Stromal cell of bone marrow (primary cell): ENCODE measurements at places on chromosomes 4 and X.

DNA sequence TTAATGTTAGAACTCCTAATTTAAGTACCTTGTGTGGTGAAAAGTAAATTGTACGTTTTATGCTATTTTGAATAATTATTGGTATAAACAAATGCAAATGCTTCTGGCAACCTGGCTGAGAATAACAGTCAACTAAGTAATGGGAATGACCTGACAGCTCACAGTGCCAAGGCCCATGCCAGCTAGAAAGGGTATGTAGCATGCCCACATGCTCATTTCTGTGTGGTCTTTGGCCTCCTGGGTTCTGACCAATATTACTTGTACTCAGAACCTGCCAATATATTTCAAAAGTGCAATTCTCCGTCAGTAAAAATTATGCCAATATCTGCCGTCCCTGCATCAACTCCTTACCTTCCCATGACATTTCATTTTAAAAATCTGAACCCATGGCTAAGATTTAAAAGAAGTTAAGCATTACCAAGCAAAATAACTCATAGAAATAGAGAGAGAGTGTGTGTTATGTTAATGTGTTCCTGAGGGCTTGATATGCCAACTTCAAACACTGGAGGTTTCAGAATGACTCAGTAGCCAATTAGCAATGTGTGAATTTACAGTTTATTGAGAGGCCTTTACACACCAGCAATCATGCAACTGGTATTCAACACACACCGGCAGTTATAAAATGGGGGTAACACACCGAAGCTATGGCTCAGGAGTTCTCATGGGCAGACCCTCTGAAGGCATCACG is 820.8 kb downstream of the FSTL5 start:
- no peak for DNase-seq

DNA sequence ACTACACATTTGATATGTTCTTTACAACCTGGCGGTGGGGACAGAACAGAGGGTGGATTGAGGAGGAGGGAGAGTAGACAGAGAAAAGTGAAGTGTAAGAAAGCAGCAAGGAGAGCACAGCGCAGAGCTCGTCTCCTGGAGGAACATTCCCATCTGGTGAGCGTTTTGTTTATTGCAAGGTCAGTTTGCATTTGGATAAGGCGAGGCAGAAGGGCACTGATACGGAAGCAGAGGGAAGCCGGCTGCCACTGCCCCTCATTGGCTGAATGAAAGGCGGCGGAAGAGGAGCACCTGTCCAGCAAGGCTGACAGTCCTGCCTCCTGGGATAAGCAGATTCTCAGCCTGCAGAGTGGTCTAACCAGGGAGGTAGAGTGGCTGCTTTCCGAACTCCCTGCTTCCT is 83.2 kb downstream of the GPR143 start:
- no peak for DNase-seq

GRCh38 chr4:27616166-27616565 is 755.5 kb downstream of the STIM2 start:
- DNase-seq, result no peak

DNA sequence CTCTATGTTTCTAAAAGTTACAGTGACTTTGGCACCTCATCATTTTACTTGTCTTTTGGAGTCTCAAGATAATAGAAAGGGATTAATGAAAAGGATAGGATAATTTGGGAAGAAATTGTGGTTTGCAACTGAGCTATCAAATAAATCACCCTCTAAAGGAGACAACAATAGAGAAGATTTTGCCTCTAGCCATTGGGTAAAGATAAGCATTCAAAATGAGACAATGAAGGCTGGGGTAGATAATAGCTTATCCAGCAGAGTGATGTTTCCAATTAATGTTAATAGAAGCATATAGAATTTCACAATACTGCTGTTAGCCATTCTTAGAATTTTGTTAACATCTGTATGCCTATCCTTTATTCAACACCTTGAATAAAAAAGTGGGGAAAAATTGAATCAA is 1177.6 kb downstream of the ADGRL3 start:
- DNase-seq, result no peak

DNA sequence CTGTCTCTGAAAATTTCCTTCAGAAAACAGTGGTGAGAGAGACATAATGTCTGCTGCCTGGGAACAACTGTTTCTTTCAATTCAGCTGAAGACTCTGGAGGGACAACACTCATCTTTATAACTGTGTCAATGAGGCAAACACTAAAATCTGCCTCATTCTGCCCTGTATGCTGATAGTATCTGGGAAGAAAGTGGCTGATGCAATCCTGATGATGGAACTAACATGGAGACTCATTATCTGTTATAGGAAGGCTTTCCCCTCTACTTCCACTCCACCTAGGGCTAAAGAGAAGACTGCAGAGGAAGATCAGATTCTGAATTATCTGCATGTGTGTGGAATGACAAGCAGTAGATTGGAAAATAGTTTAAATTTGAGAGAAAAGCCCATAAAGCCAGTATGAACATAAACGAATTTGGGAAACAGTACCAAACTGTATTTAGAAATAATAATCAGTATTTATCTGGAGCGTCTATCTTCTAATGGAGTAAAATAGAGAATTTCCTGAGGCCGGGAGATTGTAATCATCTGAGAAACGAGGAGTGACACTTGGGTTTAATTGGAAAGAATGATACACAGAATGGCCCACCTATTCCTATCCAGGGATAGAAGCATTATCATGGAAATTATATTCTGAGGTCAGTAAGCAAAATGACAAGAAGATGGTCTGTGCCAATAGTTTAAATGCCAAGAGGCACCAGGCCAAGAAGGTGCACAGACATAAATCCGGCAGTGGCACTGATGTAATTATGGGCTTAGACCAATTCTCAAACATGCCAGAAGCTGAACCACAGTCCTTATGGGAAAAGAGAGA is 85.4 kb downstream of the SHISA3 start:
- DNase-seq, result no peak

DNA sequence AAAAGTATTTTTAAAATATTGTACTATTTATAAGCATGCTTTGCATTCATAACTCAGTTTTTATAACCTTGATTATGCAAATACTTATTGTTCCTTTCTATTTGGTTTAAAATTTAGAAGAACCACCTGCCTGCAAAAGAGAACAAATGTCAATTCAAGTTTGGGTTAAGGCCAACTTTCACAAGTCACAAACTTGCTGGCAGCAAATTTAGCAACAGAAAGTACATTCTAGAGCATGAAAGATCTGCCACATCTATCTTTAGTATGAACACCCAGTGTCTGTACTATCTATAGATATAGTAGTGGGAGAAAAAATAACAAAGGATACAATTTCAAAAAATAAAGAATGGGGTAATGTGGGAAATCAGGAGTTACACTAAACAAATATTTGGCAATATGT is 1014.2 kb downstream of the C4orf33 start:
- no peak for DNase-seq

GRCh38 chr4:53103481-53103880 is 241.4 kb downstream of the RASL11B start:
- no peak for DNase-seq

DNA sequence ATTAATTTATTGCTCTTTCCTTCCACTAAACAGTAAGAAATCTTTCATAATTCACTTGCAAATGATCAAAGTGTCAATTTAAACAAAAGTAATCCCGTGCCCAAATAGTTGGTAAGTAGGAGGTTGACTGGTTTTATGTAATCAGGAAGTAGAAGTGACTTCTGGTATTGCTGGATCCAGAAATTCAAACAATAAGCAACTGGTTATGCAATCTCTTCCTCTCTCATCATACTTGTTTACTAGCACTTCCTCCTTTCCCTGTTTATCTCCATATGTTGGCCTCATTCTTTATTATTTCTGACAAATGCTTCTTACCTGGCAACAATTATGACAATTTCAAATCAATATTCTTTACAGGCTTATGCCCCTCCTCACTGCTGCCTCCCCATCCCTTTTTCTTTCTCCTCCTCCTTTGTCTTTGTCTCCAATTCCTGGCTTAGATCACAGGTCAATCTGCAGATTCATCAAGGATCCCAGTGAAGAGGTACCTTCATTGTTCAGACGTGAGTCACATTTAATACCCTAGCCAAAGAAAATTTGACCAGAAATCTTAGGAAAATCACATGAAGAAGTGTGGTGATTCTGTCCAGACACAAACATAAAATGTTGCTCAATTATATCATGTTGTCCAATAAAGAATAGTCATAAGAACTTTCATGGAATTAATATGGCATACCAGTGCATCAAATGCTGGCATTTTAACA is 323.2 kb upstream of the PCDH7 start:
- DNase-seq, result no peak

DNA sequence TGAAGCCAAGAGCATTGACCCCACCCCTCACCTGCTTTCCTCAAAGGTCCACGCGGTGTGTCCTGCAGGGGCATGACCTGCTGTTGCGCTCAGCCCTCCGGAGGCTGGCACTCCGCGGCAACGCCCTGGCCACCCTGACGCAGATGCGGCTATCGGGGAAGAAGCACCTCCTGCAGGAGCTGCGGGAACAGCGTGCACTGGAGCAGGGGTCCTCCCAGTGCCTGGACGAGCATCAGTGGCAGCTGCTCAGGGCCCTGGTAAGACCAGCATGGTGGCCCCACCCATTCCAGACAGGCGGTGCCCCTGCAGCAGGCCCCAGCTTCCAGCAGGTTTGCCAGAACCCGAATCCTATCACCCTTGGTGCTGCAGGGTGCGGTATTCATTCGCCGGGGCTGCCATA is 86.0 kb downstream of the EVC start:
- DNase-seq, result no peak

DNA sequence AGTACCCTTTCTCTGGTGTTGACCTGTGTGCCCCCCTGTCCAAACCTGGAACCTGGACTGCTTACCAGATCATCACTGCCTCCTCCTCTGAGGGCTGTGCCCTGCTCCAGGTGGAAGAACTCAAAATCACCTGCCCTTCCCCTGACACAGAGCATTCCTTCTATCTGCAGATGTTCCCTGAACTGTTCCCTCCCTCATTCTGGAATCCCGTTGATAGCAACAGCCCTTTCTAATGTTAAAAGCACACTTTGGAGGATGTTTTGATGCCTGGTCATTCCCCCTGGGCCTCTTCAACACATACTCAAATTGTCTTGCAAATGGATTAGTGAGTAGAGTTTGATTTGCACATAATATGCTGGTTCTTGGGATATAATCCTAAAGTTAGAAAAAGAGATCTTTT is 225.8 kb downstream of the FGF13 start:
- DNase-seq, result no peak

DNA sequence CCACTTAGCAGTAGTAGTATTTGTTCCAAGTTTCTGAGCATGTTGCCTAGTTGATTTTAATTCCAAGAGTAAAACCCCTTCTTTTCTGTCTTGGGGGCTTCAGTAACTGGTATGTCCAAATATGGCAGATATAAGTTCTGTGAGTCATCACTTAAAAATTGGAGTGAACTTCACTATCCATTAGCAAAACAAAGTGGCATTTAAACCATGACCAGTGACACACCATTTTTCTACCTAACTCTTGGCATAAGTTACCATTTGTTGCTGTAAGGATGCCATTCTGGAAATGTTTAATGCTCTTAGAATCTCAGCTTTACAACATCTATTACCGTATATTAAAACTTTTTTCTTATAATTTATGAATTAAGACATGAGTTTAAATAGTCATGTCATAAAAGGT is 102.0 kb downstream of the CBR4 start:
- no peak for DNase-seq

GRCh38 chr4:100926039-100926717 is 408.4 kb upstream of the EMCN start:
- no peak for DNase-seq

DNA sequence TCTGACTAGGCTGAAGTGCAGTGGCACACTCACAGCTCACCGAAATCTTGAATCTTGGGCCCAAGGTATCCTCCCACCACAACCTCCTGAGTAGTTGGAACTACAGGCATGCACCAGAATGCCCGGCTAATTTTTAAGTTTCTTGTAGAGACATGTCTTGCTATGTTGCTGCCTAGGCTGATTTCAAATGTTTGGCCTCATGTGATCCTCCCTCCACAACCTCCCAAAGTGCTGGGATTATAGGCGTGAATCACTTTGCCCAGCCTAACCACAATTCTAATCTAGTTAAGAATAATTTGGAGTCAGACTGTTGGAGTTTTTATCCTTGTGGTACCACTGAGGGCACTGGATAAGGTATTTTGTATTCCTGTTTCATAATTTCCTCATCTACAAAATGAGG is 317.5 kb upstream of the AGA start:
- DNase-seq, result no peak

DNA sequence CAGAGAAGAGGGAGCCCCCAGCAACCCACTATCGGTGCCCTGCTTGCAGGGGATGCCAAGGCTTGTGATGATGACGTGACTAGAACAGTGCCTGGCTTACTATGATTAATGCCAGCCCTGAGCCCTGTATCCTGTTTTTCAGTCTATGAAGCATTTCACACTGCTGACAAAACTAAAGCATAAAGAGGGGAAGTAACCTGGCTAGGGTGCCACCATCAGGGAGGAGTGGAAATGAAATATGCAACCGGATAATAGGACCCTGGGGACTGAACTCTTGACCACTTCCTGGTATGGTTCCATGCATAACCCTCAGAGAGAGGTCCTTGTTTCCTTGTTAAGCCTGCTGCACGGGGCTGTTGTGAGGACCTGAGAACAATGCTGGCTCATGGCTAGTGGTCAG is 50.3 kb downstream of the MED28 start:
- DNase-seq, result peak; percentile 3

DNA sequence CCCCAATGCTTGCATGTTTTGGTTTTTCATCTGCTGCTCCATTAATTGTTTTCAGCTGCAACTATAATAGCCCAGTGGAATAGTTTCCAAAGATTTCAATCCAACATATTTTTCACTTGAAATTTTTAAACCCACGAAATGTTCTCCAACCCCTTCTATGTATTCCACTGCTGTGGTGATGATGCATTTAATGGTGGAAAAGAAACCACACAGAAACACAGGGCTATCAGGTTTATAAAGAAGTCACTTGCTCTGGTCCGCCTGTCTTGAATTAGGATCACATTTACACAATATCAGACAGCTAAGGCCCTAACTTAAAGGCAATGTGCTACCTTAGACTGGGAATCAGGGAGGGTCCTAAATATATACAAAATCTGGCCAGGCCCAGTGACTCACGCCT is 35.0 kb downstream of the OPHN1 start:
- no peak for DNase-seq

DNA sequence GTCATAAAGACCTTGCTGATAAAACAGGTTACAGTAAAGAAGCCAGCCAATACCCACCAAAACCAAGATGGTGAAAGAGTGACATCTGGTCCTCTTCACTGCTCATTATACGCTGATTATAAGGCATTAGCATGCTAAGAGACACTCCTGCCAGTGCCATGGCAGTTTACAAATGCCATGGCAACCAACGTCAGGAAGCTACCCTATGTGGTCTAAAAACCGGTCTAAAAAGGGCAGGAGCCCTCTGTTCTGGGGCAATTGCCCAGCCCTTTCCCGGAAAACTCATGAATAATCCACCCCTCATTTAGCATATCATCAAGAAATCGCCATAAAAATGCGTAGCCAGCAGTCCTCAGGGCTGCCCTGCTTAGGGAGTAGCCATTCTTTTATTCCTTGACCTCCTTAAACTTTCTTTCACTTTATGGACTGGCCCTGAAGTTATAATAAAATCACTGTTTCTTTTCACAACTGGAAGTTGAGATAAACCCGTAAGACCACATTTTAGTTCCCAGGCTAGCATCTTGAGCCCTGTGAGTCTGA is 260.5 kb upstream of the FAT1 start:
- DNase-seq, result no peak

- no peak for DNase-seq
Observed at GRCh38 chrX:19225909-19226308, 103.6 kb upstream of the ADGRG2 start.

- no peak for DNase-seq
Observed at GRCh38 chr4:73988061-73988460, at the start of gene PPBP. Gene PPBP, minus strand, starts transcription at chr4:73988190. Its CDS starts 87 bp downstream, at chr4:73988103.

GRCh38 chr4:78951862-78952472 is 12.7 kb upstream of the PAQR3 start:
- DNase-seq, result no peak
